NCI-H187 (cell line): ENCODE measurements at places on chromosomes 6 and 20.
A peak's percentile ranks its signal among the peaks of the same experiment; 100 is the strongest.

- DNase-seq = no peak
These were observed 1.3 kb downstream of the C6orf141 start for GRCh38 chr6:49551866-49552129.

DNA sequence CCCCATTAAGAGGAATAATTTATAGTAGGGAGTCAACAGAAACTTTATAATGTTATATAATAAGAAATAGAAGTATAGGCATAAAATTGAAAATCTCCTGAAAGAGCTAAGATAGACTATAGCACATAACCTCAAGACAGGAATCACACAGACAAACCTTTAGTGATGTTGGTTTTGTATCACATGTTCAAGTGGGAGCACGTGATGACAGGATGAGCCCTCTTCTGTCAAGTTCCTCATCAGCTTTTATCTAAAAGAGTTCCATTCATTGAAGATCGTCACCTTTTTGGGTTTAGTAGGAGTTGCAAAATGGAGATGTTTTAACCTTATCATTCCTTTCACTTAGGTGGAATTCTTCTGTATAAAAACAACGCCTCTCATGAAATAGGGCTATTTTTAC is 127.0 kb downstream of the MCHR2 start:
- DNase-seq = no peak

GRCh38 chr6:37200085-37200484 is 30.1 kb downstream of the PIM1 start:
- DNase-seq = no peak

DNA sequence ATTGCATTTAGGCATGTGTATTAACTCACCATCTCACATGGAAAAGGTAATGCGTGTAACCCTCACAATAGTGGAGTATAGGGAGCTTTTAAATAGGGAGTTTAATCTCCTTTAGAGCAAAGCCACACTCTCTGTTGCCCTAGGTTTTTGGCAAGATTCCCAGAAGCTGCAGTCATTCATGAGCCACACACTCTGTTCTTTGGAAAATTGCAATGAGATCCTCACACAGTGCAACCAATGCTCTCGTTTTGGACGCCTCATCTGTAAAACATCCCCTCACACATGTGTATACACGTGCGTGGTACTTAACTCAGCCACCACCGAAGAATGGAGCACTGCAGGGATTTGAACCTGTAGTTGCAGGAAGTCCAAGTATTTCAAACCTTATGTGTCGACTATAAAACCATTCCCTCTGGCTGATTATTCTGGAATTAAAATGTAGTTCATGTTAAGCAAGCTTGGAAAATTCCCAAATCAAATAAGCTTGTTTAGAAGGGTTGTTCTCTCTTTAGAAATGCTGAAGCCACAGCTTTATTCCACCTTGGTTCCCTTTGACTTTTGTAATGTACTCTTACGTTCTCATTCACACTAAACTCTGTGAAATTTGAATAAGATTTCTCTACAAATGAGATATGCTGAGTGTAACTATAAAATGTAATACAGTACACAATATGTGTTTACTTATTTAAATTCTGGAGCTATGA is 489.8 kb upstream of the MANEA start:
- DNase-seq = peak; percentile 43

GRCh38 chr6:4224067-4224978 is 88.9 kb upstream of the ECI2 start:
- no peak for DNase-seq

DNA sequence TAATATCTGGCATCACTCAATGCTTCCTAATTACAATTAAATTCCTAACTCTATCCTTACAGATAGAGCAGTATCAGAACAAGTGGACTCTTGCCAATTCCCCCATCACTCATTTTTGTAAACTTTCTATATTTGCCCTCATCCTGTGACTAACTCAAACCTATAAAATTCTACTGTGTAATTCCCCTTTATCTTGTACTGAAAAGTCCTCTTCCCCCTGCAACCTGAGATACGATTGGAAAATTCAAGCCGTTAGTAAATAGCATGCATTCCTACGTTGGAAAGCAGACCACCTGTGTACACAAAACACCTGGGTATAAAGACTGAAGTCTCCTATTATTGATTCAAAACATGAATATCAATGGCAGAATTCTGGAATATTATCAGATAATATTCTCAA is 70.4 kb upstream of the KCNQ5 start:
- no peak for DNase-seq

- no peak for DNase-seq
These were observed 32.4 kb upstream of the TIAM2 start for GRCh38 chr6:154962753-154963152.

DNA sequence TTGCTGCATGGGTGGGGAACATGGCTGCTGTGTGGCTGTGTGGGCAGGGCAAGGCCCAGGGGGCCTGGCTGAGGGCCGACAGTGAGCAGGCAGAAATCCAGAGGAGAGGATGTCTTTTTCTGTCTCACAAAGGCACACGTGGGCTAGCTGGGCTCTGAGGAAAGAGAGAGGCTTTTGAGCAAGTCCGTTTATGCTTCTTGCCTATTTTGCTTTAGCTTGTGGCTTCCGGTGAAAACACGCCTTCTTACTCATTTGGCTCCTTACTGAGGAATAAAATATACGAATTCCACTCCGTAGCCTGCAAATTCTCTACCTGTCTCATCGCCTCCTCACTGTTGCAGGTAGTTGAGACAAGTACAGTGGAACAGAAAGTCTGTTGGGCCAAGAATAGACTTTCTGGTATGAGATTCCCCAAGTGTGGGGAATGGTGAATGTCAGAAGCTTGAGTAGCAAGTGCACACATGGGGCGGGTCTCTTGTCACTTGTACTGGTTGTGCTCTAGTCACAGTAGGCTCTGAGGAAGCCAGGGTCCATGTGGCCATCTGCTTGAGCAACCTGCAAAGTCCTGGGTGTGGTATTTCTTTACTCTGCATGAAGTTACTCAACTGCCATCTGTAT is 28.4 kb downstream of the WRNIP1 start:
- DNase-seq = no peak

DNA sequence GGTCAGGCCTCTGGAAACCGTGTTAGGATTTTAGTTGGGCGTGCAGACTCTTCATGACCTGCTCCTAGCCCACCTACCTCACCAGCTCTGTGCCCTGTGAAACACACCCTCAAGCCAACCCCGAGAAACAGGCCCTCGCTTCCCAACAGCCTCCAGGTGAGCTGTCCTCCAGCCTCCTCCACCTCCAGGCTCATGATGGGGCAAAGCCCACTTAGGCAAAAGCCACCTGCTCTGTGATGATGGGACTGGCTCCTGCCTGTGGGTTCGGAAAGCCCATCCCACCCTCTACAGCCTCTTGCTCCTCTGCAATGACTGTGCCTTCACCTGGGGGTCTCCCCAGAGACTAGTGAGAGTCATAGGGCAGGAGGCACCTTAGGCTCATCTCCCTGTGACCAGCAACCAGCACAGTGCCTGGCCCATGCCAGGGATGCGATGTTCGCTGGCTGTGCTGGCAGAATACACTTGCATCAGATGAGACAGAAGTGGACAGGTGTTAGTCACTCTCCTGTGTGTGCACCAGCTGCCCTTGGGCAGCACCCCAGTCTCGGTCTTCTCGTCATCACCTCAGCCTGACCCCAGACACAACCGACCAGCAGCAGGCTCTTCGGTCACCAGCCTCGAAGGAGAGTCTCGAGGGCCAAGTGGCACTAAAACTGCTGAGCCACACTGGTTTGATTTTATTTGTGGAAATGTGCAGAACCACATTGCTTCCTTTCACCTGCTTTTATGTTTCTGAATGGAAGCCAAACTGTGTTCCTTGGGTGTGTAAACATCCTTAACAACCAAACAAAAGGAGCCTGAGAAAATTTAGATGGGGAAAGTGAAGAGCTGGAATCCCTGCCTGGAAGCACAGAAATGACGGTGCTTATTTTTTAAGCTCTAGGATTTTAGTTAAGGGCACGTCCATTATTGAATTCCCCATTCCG is 10.7 kb downstream of the PXDC1 start:
- DNase-seq = no peak

DNA sequence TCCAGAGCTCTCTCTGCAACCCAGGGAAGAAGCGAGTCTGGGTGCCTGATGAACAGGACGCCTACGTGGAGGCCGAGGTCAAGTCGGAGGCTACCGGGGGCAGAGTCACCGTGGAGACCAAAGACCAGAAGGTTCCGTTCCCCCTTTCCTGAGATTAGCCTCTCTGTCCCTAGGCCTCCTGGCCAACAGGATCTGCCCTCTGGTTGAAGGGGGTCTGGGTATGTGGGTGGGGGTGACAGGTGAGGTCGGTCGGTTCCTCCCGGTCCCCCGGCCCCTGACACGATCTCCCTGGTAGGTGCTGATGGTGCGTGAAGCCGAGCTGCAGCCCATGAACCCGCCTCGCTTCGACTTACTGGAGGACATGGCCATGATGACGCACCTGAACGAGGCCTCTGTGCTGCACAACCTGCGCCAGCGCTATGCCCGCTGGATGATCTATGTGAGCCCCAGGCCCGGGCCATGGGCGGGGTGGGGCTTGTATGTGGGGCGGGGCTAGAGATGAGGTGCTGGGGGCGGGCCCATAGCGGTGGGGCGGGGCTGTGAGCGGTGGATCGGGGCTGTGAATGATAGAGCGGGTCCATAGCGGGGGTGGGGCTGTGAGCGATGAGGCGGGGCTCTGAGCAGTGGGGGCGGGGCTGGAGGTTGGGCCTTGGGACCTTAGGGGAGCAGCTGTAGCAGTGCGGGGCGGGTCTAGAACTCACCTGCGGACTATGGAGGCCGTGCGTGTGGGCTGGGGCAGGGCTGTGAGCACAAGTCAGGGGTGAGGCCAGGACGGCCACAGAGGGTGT is 23.9 kb downstream of the MYH7B start:
- DNase-seq = no peak

- DNase-seq = no peak
These were observed 35.8 kb downstream of the GCM1 start for GRCh38 chr6:53112871-53113270.

- DNase-seq = no peak
These were observed 91.5 kb downstream of the RIN2 start for GRCh38 chr20:19849341-19850197.
